Peyer's patch (tissue), 4 donors: ENCODE measurements at places on chromosomes 5 and 9. TPM values are rescaled to one million over a fixed set of nuclear protein-coding genes. Genes with fewer than 3 reads are reported as not detected.

Gene PKN3
- 5.6 TPM for total RNA-seq

DNA sequence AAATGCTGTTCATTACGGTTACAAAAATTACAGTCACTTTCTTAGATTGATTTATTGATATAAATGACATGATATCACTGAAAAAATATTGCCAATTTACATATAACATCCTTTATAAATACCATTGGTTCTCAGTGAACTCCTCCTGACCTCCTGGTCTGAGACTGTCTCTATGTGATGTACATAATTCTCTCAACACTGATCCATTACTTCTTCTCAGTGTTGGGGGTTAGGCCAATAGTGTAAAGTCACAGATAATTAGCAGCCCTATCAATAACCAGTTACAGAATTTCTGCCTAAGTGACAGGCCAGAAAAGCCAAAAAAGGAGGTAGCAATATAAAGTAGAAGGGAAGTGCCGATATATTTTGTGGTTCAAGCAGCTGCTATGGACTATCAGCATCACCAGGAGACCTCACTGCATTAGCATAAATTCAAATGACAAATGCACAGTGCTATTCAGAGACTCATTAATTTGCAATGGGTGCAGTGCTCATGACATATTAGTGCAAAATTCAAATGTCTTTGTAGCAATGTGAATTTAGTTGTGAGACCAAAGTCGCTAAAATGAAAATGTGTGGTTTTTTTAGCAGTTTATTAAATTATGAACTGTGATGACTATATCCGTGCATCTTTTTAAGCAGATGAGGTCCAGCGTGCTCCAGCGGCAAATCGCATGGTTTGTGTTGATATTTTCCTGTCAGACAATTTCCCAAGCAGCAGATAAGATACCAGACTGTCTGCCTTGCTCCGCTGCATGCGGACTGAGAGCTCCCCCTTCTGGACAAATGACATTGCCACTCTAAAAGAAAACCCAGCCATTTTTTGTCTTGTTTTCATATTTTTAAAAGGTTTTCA is 144.6 kb downstream of the CETN3 start:
- no peaks in the 10 kb centered on the region for H3K4me1 ChIP-seq
- no peak overlapping the region for H3K4me3 ChIP-seq
- H3K36me3 ChIP-seq = no peaks in the 10 kb centered on the region
- no peak overlapping the region for H3K27ac ChIP-seq

GRCh38 chr5:9126490-9126889 is 419.4 kb downstream of the SEMA5A start:
- no peaks in the 10 kb centered on the region for H3K36me3 ChIP-seq
- H3K4me3 ChIP-seq = no peak overlapping the region
- H3K4me1 ChIP-seq = no peaks in the 10 kb centered on the region
- no peaks in the 10 kb centered on the region for H3K27me3 ChIP-seq
- H3K27ac ChIP-seq = no peak overlapping the region
- DNase-seq = no peak

Gene BARHL1
- total RNA-seq = not detected

Gene SPINK6
- not detected for total RNA-seq

GRCh38 chr9:14618836-14619420 is 74.3 kb downstream of the ZDHHC21 start:
- H3K27me3 ChIP-seq = no peaks in the 10 kb centered on the region
- DNase-seq = no peak
- H3K36me3 ChIP-seq = peaks cover 8% of the 10 kb centered on the region

DNA sequence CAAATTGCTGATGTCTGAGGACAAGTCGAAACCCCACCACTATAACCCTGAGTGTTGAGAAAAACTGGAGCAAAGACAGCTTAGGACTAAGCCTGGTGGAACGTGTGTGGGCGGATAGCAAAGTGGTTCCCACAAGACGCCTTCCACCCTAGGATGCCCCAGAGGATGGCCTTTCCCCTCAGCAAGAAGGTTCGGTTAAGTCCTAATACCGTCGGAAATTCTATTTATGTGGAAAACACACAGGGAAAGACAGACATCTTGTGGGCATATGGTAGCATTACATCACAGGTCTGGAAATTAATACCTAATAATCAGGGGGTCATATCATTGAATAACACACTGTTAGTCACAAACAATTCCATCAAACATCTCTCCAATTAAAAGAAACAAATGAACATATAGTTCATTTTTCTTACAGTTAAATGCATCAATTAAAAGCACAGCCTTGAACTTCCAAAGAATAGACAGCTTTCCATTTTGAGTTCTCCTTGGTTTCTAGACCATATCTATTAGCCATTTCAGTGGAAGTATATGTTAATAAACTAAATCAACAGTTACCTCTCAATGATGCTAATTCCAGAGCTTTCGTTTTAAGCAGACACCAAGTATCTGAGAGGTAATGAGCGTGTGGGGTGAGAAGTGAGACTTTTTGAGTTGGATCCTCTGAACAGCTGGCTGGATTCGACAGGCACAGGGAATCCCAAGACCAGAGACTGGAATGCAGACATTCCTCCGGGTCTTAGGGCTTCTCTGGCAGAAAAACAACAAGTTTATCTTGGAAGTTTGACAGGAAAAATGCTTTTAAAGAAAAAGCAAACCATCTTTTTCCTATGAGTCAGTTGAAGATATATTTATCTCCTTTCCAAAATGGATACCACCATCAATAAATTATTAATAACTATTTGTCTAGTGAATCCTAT is 2.9 kb upstream of the ICE1 start:
- DNase-seq = no peak
- H3K4me1 ChIP-seq = no peaks in the 10 kb centered on the region
- no peak overlapping the region for H3K27ac ChIP-seq
- H3K36me3 ChIP-seq = no peaks in the 10 kb centered on the region

Gene BASP1
- total RNA-seq = 6.7 TPM

Gene TEX10
- 23.1 TPM for total RNA-seq

DNA sequence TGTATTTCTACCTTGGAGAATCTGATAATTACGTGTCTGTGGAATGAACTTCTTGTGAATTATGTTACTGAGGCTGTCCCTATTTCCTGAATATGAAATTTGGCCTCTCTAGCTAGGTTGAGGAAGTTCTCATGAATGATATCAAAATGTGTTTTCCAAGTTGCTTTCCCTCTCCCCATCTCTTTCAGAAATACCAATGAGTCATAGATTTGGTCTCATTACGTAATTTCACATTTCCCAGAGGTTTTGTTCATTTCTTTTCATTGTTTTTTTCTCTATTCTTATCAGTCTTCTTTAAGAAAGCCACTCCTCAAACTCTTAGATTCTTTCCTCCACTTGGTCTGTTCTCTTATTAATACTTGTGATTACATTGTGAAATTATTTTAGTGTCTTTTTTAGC is 923.8 kb upstream of the CDH9 start:
- no peaks in the 10 kb centered on the region for H3K4me1 ChIP-seq
- DNase-seq = no peak
- H3K27me3 ChIP-seq = no peaks in the 10 kb centered on the region
- H3K27ac ChIP-seq = no peak overlapping the region
- no peak overlapping the region for H3K4me3 ChIP-seq
- no peaks in the 10 kb centered on the region for H3K36me3 ChIP-seq

- H3K4me1 ChIP-seq = peaks cover 35% of the 10 kb centered on the region
Measured at GRCh38 chr9:75950998-75951397, 60.5 kb downstream of the PCSK5 start.

DNA sequence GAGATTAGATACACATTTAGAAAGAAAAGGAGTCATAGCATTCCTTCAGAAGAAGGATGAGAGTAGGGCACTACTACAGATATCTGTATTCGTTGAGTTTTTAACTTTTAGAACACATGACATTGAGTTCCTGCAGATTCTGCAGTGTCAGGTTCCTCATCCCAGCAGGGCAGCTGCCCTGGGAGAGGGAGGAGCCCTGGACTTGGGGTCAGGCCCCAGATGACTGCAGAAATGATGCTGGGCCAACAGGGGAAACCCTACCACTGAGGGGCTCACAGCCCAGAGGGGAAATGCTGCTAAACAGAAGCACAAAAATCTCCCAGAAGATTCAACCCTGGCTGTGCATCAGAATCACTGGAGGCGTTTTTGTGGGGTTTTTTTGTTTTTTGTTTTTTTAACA is 68.9 kb upstream of the TAF1L start:
- no peak overlapping the region for H3K27ac ChIP-seq
- no peaks in the 10 kb centered on the region for H3K27me3 ChIP-seq
- no peak for DNase-seq
- H3K4me3 ChIP-seq = no peak overlapping the region
- no peaks in the 10 kb centered on the region for H3K4me1 ChIP-seq
- no peaks in the 10 kb centered on the region for H3K36me3 ChIP-seq

GRCh38 chr5:133957591-133957990 is 10.8 kb downstream of the C5orf15 start:
- H3K27ac ChIP-seq = no peak overlapping the region
- DNase-seq = no peak
- H3K4me3 ChIP-seq = no peak overlapping the region
- no peaks in the 10 kb centered on the region for H3K27me3 ChIP-seq

DNA sequence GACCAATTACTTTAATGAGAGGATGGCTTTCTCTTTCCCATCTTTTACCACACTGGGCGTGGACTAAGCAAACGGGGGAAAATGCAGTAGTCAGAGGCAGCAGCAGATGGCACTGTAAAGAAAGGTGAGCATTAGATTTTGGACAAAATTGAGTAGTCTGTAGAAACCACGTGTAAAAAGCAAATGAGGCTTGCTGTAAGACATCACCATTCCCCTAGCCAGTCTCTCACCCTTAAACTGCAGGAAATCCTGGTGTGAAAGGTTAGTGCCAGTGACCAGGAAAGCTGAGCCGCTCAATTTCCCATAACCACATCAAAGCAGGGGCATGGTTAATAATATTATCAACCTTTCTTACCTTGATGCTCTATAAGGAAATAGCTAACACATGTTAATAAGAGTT is 31.8 kb downstream of the SPATA31C2 start:
- no peaks in the 10 kb centered on the region for H3K36me3 ChIP-seq
- H3K4me1 ChIP-seq = no peaks in the 10 kb centered on the region
- H3K27me3 ChIP-seq = no peaks in the 10 kb centered on the region
- DNase-seq = no peak
- H3K4me3 ChIP-seq = no peak overlapping the region
- H3K27ac ChIP-seq = no peak overlapping the region

GRCh38 chr5:128684961-128685360 is 146.9 kb upstream of the FBN2 start:
- no peak for DNase-seq
- H3K36me3 ChIP-seq = no peaks in the 10 kb centered on the region
- H3K4me1 ChIP-seq = no peaks in the 10 kb centered on the region
- no peak overlapping the region for H3K27ac ChIP-seq
- H3K27me3 ChIP-seq = no peaks in the 10 kb centered on the region

- no peak overlapping the region for H3K27ac ChIP-seq
- no peak overlapping the region for H3K4me3 ChIP-seq
- H3K4me1 ChIP-seq = peaks cover 13% of the 10 kb centered on the region
- H3K27me3 ChIP-seq = no peaks in the 10 kb centered on the region
Measured at GRCh38 chr9:124212381-124213050, 45.2 kb upstream of the NEK6 start.

Gene SPATA31A3
- total RNA-seq = not detected

GRCh38 chr9:134617246-134617645 is 24.4 kb upstream of the COL5A1 start:
- H3K4me1 ChIP-seq = no peaks in the 10 kb centered on the region
- no peaks in the 10 kb centered on the region for H3K27me3 ChIP-seq
- no peak for DNase-seq
- H3K27ac ChIP-seq = no peak overlapping the region
- no peak overlapping the region for H3K4me3 ChIP-seq

- peak overlapping the region; percentile 83 for H3K27ac ChIP-seq
- no peaks in the 10 kb centered on the region for H3K36me3 ChIP-seq
- peaks cover 9% of the 10 kb centered on the region for H3K4me1 ChIP-seq
Measured at GRCh38 chr9:72133365-72134035, 15.7 kb upstream of the GDA start.

GRCh38 chr9:91741522-91741921 is 208.5 kb downstream of the ROR2 start:
- H3K36me3 ChIP-seq = no peaks in the 10 kb centered on the region
- no peak overlapping the region for H3K27ac ChIP-seq
- no peak for DNase-seq
- H3K4me3 ChIP-seq = no peak overlapping the region
- no peaks in the 10 kb centered on the region for H3K27me3 ChIP-seq

Gene FOXI1
- total RNA-seq = not detected

DNA sequence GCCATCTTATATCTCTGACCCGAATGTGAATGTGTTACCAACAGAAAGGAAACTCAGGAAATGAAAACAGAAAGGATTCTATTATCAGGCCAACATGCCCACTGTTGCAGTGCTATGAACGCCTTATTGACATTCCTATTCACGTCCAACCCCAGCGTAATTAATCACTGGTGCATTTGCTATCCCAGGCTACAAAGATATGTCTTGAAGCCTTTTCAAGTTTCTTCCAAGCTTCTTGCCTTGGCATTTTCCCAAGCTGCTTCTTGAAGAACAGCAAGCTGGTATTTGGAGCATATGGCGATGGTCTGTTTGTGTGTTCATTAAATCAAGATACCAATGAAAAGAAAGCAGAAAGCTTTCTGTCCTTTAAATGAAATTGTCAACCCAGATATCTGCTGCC is 579.2 kb upstream of the ZNF462 start:
- H3K27me3 ChIP-seq = no peaks in the 10 kb centered on the region
- no peaks in the 10 kb centered on the region for H3K36me3 ChIP-seq
- no peaks in the 10 kb centered on the region for H3K4me1 ChIP-seq
- H3K27ac ChIP-seq = no peak overlapping the region
- no peak overlapping the region for H3K4me3 ChIP-seq
- no peak for DNase-seq

Gene SEC24A
- 17.3 TPM for total RNA-seq

DNA sequence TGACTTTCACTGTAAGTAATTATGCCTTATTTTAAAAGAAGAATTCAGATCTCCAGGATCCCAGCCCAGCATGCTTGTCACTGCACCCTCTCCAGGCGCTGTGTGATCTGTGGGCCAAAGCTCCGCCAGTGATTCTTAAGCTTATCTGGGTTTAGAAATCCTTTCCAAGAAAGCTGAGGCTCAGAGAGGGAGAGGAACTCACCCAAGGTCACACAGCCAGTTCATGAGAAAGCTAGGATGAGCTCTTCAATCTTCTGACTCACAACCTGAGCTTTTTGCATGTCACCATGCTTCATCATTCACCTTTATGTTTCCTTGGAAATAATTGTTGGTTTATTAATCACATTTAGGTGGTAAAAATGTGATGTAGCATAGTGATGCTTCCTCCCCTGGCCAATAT is 136.6 kb upstream of the HAND1 start:
- no peak overlapping the region for H3K27ac ChIP-seq
- no peaks in the 10 kb centered on the region for H3K36me3 ChIP-seq
- H3K27me3 ChIP-seq = no peaks in the 10 kb centered on the region
- H3K4me1 ChIP-seq = peaks cover 11% of the 10 kb centered on the region
- H3K4me3 ChIP-seq = no peak overlapping the region
- DNase-seq = no peak
